ENCODE measurements at places on chromosomes 3 and 15. TPM values are rescaled to one million over a fixed set of nuclear protein-coding genes. Genes with fewer than 3 reads are reported as not detected.

Gene STRC
- 0.08 TPM for total RNA-seq

- DNase-seq, result no peak
Measured at GRCh38 chr15:50496692-50497091, 49.8 kb downstream of the USP50 start.

- no peak for DNase-seq
Measured at GRCh38 chr3:64358176-64358575, 132.9 kb upstream of the PRICKLE2 start.

Gene EIF3J
- 55.4 TPM for total RNA-seq

DNA sequence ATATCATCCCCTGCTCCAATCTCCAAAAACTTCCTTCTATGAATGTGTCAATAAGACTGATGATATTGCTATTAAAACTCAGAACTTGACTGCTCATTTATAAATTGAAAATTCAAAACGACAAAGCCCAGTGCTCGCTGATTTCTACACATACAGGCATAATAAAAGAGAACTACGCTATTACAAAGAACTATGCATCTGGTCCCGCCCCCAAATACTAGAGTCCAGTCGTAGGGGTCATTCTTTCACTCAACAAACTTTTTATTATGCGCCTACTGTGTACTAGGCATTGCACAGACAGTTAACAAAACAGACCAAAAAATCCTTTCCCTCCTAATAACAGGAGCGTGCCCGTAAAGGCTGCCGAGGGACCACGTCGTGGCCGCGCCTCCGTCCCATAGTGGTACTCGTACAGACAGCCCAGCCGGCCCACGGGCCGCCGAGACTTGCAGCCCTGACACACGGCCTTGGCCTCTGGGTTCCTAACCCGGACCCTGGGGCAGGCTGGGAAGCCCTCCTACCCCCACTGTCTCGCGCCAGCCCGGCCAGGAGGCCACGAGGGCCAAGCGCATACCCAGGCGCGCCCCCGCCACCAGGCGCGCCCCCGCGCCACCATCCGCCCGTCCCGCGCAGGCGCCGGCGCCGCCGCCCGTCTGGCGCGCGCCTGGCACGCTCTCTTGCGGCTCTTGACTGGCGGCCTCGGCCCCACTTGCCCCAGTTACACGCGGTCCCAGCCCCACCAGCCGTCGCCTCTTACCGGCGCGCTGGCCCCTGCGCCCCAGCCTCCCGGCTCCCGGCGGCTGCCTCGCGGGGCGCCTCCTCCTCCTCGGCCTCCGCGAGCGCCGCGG is 757 bp downstream of the AVEN start:
- DNase-seq, result peak; percentile 83

GRCh38 chr3:139434764-139435307 is 41.5 kb downstream of the RBP2 start:
- peak; percentile 54 for DNase-seq

Gene SEC11A
- 178 TPM for total RNA-seq

GRCh38 chr3:150362515-150363302 is 45.4 kb upstream of the TSC22D2 start:
- DNase-seq, result no peak

- no peak for DNase-seq
Measured at GRCh38 chr15:62498278-62498677, 333.2 kb upstream of the C2CD4B start.

Gene CADPS
- total RNA-seq, result not detected

GRCh38 chr3:187954873-187955586 is 198.9 kb upstream of the LPP start:
- DNase-seq, result peak; percentile 40

GRCh38 chr15:83503595-83504364 is 56.6 kb downstream of the SH3GL3 start:
- DNase-seq, result no peak

GRCh38 chr15:55902981-55903380 is 90.4 kb downstream of the NEDD4 start:
- DNase-seq, result no peak

DNA sequence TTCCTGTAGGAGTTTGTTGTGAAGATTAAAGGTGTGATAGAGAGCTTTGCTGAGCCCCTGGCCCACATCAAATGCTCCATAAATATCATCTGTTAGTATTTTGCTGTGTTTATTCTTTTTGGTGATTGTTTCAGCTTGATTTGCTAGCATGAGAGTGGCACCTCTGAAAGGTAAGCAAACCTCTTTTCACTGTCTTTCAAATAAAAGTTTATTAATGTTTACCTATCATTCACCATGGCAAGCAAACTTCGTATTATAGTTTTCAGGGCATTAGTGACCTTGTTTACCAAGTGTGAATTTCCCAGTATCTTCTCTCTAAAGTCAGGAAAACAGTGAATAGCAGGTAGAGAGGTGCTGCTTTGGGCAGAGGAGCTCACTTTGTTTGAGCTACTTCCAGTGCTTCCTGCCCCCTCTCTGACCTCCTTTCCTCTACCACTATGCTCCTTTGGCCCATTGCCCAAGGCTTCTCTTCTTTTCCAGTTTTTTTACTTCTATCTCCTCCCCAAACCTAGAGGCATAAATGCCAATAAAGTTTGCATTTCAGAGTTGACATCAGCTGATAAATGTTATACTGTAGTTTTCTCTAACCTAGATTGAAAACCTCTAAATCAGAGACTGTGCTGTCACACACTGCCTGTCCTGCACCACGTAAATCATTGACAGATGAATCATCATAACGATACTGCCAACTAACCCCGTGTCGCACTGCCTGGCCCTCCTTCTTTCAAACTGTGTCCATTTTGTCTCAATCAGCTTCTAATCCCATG is 569.0 kb downstream of the TUSC7 start:
- no peak for DNase-seq

Gene EFL1
- total RNA-seq, result 21.4 TPM

DNA sequence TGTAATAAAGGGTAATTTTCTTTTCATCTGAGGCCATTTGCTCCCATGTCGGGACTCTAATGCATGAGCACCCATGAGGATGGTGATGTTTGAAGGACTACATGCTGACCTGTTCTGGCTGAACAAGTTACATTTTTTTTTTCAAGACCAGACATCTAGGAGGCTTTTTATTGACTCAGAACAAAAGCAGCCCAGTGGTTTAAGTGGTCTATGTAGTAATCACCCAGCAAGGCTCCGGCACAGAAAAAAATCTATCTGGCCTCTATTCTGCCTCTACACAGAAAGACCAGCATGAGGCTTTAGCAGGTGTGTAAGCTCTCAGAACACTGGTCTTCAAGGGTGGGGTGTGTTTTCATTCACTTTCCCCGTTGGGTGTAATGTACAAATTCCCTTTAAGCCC is 95.1 kb upstream of the ZBED2 start:
- DNase-seq, result peak; percentile 60

Gene RAD51
- total RNA-seq, result 0.94 TPM

Gene LXN
- total RNA-seq, result not detected

- DNase-seq, result no peak
Measured at GRCh38 chr3:100956276-100956675, 36.9 kb downstream of the ABI3BP start.

Gene PIERCE2
- total RNA-seq, result 5.4 TPM

Gene IL12A
- 0.96 TPM for total RNA-seq

- DNase-seq, result no peak
Measured at GRCh38 chr15:66730168-66731021, 28.4 kb downstream of the SMAD6 start.

GRCh38 chr15:67998599-67999133 is 55.4 kb upstream of the PIAS1 start:
- DNase-seq, result peak; percentile 30

- peak; percentile 24 for DNase-seq
Measured at GRCh38 chr15:31216215-31216911, 110.3 kb upstream of the KLF13 start.

Gene GOLGA6B
- total RNA-seq, result 0.21 TPM

DNA sequence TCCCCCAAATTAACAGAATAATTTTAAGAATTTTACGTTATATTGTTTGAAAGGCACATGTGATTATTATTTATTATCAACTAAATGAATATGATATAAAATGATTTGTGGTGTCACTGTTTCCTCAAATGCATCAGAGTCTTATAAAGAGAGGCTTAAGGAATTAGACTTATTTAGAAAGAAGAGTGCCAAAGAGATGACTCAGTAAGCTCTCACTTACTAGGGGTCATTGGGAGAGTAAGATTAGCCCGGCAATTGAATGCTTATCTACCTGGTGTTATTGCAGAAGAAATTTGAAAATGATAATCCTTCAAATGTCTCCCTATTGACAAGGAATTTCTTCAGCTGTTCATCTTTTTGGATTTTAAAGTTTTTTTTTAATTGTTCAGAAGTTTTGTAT is 408.7 kb downstream of the OXSM start:
- no peak for DNase-seq

DNA sequence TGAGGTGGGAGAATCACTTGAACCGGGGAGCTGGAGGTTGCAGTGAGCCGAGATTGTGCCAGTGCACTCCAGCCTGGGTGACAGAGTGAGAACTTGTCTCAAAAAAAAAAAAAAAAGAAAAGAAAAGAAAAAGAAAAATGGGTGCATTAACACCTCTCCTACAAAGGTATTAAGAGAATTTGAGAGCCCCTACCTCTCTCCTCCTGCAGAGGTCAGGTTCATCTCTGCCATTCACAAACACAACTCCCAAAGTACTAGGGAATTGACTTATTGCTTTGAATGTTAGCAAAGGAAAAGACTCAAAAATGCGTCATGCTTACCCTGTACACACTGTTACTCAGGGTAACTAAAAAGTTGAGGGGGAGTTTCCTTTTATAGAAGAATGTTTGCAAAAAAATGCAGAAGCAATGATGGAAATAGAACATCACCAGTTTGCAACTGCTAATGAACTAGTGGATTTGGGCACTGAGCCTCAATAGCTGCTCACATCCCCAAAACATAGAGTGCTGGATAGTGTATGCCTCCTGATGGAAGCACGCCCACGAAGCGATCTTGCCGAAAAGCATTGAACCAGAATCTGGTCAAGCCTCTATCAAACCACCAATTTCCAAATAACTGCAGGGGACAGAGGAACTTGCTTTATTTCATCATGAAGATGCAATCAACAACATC is 15.5 kb upstream of the LYZL4 start:
- DNase-seq, result no peak

Gene RBP2
- 0.78 TPM for total RNA-seq

DNA sequence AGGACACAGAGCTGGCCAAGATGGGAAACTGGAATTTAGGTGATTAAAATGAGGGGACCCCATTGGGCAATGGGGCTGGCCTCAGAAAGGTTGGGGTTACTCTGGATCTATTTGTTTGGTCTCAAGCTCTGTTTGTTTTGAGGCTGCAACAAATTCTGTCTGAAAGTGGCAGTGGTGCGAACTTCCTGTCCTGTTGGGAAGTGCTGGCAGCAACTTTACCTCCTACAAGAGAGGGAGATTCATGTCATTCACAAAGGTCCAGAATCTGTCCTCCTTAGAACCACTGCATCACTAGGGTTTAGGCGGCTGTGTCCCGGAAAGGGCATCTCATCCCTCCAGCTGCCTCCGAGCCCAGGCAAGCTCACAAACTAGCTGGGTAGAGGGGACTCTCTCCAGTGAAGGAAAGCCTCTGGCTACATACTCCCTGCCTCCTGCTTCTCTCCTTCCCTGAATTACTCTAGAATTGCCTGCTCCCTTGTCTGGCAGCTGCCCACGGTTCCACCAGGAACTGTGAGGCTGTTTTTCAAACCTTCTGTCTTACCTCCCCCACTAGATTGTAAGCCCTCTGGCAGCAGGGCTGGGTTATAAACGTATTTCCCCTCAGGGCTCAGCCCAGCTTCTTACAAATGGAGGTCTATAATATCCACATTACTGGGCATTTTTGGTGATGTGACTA is 23.6 kb downstream of the MEGF11 start:
- no peak for DNase-seq

Gene BFSP2
- total RNA-seq, result not detected

DNA sequence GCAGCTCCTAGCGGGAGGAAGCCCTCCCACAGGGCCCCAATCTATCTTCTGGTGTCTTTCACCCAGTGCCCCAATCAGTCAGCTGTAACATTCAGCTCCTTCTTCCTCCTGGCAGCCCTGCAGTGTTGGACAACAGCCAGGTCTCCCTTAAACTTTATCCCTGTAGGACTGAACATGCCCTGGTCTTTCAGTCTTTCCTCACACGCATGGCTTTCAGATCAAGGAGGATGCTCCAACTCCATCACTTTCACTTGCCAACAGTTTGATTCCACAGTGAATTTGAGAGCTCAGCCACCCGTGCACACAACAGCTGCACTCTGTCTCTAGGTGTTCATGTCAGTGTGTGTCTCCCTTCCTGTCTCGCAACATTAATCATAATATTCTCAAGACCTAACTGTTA is 28.5 kb upstream of the LRRC34 start:
- peak; percentile 18 for DNase-seq
